ENCODE measurements at places on chromosomes 16 and 17.

DNA sequence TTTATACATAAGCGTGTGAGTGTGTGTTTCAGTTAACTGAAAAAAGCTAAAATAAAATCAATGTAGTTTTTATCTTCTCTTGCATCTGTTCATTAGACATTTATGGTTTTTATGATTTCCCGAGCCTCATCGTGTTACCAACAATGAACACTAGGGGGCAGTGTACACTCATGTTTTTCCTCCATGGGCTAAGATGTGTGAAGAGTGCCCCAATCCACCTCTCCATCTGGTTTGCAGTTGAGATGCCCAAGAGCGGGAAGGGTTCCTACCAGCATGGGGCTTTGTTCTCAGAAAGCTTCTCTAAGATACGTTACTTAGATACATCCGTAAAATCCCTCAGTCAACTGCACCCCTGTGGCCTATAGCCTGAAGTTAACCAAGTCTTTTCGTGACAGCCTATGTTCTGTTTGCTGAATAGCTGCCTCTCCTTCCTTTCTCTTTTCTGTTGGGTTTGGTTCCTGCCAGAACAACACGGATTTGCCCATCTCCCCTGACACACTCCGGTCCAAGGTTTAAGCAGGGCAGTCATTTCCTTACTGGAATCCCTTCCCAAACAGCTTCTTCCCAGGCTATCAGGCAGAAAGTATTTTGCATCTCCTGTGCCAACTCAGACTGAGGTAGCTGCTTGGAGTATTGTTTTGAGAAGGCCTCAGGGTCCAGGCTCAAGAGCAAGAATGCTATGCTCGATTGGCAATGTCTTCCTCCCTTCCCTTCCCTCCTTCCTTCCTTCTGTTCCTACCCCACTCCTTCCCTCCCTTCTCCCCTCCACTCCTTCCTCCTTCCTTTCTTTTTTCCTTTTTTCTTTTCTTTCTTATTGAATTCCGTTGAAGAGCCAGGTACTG is 12.9 kb upstream of the ELAC2 start:
- no peak for DNase-seq

GRCh38 chr16:80007231-80007630 is 406.7 kb upstream of the MAF start:
- DNase-seq: no peak

DNA sequence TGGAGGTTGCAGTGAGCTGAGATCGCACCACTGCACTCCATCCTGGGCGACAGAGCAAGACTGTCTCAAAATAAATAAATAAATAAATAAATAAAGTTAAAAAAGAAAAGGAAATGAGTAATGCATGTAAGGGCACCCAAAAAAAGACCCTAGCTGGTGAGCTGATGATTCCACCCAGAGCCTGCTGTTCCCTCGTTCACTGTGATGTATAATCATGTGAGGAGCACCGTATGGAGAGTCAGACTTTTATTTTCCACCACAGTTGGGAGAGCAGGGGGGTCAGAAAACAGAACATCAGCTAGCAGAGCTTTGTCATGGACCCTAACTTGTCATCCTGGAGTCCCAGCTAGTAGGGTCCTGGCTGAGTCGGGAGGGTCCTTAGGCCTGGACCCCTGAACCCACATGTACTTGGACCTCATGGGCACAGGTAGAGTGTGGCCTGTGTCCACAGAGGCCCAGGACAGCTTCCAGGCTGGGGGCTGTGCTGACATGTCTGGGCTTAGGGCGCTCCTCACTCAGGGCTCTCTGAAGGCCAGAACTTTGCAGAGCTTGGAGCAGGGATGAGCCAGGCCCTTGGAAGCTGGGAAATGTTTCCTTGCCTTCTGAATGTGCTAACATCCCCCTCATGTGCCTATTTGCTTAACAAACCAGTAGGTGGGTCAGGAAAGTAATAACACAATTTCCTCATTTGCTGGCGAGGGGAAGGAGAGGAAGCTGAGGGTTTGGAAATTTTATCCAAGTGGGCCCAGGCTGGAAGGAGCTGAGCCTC is 18.8 kb upstream of the LASP1NB start:
- DNase-seq: no peak

- no peak for DNase-seq
Measured at GRCh38 chr16:55828680-55829079, 4.2 kb downstream of the CES1 start.

GRCh38 chr16:5325932-5326331 is 228.3 kb upstream of the EEF2KMT start:
- DNase-seq: no peak

DNA sequence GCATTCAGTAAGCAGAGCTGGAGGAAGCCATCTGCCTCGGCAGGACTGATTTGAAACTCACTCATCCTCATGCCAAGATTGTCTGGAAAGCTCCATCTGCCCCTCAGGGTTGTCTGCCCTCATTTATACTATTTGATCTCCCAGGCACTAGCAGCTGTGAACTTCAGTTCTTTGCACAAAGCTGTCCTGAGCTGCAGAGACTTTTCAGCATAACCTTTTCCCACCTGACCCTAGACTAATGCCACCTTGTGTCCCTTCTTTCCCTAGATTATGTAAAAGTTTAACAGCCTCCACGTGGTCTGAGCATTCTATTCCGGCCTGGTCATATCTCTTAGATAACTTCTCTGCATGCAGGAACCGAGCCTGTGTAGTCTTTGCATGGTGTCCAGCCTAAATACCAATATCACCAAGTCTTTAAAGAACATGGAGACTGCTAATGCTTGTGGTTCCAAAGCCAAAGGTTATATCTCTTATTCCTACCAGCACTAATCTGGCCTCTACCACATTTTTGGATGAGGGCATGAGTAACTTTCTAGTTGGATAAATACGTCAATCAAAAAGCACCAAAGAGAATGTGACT is 29.1 kb downstream of the STAT5A start:
- DNase-seq: no peak

DNA sequence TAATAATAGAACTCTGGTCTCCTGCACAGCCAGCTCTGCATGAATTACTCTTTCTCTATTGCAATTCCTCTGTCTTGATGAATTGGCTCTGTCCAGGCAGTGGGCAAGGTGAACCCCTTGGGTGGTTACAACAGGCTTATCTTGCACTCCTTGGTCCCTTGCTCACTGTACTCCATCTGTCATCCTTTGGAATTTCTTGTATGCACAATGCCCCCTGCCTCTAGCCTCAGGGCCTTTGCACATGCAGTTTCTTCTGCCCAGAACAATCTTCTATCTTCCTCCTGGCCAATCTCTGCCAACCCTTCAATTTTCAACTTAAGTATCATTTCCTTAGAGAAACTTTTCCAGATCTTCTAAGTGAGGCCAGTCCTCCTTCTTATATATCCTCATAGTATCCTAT is 114.7 kb upstream of the NLRP1 start:
- no peak for DNase-seq

DNA sequence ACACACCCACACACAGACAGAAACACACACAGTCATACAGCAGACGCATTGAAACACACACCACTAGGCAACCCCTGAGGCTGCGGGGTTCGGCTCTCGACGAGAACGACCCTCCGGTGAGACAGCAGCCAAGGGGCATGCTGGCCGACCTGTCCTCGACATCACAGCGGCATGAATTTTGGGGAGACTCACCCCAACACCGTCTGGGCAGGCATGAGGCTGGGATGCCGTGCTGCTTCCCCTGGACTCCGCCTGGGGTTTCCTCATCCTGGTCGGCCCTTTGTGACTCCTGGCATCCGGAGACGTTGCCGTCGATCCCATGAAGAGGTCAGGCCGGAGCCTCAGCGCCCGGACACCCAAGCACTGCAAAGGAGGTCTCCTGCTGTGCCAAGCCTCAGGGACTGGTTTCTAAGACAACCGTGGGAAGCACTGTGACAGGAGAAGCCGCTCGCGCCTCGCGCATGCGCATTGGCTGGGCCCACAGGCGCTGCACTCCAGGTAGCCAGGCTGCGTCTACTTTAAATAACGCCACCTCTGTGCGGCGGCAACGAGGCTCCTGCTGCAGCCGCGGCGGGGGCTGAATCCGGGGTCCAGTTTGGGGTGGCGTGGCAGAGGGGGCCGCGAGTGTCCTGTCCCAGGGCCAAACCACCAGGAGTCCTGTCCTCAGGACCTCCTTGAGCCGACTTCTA is 13.8 kb upstream of the KCNJ18 start:
- peak; percentile 47 for DNase-seq

DNA sequence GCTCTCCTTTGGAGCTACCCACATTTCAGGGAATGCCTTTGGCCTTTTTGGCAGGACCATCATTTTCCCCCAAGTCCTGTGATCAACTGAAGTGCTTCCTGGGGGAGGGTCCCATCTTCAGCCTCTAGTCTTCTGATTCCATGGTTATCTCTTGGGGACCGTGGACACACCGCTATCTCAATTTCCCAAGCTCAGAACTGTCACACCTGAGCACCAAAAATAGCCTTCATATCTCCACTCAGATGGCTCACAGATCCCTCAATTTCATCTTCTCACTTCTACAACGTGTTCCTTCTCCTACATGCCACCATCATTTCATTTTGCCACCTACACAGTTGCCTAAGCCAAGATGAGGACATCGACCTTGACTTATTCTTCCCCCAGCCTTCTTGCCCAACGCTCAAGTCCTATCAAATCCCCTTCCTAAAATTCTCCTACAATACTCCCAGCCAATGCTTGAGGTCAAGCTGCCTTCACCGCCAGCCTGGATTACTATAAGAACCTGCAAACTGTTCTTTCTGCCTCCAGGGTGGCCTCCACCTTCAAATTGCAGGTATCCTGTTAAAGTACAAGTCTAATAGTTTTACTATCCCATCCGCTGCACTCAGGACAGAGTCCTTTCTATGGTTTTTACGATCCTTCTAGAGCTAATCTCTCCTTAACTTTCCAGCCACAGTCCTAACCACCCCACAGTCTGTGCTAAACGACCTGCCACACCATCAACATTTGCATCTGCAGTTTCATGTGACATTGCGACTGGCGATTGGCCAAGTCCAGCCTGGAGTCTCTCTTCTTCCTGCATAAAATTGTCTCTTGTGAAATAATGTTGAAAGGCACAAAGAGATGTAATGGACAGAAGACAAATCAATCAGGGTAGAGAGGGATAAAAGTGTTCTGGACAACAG is 6.2 kb downstream of the ATP6V0D1 start:
- no peak for DNase-seq

- DNase-seq: no peak
Measured at GRCh38 chr17:29576214-29577000, 7.9 kb downstream of the TP53I13 start.

- DNase-seq: no peak
Measured at GRCh38 chr16:47695756-47696155, 234.6 kb downstream of the PHKB start.

DNA sequence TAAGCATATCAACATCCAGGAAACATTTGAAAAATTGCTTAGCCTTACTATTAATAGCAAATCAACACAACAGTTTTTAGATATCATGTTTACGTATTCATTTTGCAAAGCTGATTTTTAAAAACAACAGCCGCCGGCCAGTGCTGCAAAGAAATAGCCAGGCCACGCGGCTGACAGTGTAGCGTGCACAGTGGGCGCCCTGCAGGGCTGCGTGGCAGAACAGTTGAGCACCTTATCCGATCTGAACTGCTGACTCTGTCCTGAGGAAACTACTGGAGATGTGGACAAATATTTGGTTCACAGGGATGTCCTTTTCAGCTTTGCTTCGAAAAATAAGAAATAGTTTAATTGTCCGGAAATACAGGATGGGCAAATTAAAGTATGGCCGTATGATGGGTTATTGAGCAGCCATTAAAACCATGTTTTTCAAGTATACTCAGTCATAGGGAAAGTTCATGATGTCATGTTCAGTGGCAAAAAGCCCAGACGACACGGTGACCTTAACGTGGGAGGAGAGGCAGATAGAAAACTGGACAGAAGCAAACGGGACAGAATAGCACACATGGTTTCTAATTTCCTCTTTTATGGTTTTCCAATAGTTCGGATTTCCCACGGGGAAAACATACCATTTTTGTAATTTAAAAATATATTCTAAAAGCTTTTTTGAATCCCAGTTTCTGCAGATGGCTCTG is 52.4 kb upstream of the ENDOV start:
- no peak for DNase-seq

- DNase-seq: no peak
Measured at GRCh38 chr17:40517286-40517662, 15.9 kb upstream of the TNS4 start.

- no peak for DNase-seq
Measured at GRCh38 chr17:39699818-39700147, at the start of gene ERBB2. ERBB2 (plus strand) TSS chr17:39700064; CDS start chr17:39700239, 175 bp downstream.

GRCh38 chr17:31476525-31477416 is 85.3 kb downstream of the RAB11FIP4 start:
- DNase-seq: no peak

GRCh38 chr17:58534901-58535421 is 20.5 kb upstream of the MTMR4 start:
- no peak for DNase-seq

DNA sequence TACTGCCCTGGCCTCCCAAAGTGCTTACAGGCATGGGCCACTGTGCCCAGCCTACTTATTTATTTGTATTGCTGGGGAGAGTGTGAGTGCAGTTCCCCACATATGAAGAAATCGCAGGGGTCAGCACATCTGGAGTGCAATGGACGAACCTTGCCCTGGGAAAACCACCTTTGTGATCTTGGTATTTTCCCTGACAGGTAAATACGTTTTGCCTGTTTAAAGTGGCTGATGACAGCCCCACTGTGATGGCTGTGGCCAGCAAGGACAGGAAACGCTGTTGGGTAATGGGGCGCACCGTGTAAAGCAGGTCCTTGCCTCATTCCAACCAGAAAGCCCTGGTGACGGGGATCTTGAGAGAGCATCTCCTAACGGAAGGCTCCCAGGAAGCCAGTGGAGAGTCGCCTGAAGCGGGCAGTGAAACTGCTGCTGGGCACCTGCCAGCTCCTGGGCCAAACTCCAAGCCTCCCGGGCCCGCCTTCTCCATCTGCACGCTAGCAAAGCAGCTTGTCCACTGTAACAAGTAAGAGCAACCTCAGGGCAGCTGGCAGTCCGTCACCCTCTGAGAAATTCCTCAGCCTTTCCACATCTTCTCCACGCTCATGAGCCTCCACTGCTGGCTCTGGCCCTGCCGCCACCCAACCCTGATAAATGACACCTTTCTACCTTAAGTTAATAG is 17.5 kb downstream of the EMC8 start:
- peak; percentile 76 for DNase-seq

GRCh38 chr17:82228842-82229697 is at the start of gene SLC16A3:
SLC16A3 (plus strand) TSS chr17:82229042; CDS start chr17:82236009, 6,967 bp downstream.
- DNase-seq: no peak

DNA sequence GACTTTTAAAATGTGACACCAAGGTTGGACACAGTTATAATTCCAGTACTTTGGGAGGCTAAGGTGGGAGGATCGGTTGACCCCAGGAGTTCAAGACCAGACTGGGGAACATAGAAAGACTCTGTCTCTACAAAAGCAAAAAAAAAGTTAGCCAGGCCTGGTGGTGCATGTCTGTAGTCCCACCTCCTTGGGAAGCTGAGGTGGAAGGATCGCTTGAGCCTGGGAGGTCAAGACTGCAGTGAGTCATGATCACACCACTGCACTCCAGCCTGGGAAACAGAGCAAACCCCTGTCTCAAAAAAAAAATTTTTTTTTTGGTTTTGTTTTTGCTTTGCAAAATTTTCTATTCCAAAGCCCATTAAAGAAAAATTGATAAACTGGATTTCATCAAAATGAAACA is 281.4 kb downstream of the BCAS3 start:
- DNase-seq: no peak

GRCh38 chr16:2196162-2196980 is at the start of gene CASKIN1:
CASKIN1 (minus strand) TSS chr16:2196605; CDS start chr16:2196432, 173 bp downstream.
- no peak for DNase-seq

GRCh38 chr16:87816507-87817100 is 50.8 kb upstream of the KLHDC4 start:
- no peak for DNase-seq
